ENCODE measurements at places on chromosomes 7 and 10.

- DNase-seq, result no peak
These were observed 25.3 kb downstream of the CCDC126 start for GRCh38 chr7:23622506-23622925.

- no peak for DNase-seq
These were observed 21.6 kb upstream of the GIMAP2 start for GRCh38 chr7:150663802-150664494.

DNA sequence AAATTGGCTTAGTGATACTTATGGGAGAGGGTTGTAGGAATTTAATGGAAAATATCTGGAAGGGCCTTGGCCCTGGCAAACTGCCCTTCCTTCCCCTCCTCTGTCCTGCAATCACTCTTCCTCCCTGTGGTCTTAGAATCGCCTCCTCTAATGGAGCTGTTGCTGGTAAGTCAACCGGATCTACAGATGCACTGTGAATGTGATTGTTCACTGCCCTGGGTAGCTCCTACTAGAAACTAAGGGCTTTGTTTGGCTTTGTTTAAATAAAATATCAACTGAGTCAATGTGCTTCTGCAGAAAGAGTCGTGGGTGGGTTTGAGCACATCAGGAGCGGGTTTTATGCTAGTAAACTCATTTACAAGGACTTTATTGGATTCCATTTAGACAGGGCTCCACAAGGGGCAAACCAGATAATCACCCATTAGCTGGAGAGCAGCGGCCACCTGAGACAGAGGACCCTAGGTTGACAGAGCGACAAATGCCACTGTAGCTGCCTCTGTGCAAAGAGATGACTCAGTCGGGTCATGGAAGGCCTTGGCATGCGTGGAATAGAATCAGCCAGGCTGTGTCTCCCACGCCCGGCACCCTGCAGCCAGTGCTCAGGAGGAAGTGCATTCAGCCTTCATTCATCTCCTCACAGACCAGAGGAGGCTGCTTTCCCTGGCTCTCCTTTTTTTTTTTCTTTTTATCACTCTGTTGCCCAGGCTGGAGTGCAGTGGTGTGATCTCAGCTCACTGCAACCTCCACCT, 97.9 kb downstream of the GAD2 start:
- DNase-seq, result no peak

DNA sequence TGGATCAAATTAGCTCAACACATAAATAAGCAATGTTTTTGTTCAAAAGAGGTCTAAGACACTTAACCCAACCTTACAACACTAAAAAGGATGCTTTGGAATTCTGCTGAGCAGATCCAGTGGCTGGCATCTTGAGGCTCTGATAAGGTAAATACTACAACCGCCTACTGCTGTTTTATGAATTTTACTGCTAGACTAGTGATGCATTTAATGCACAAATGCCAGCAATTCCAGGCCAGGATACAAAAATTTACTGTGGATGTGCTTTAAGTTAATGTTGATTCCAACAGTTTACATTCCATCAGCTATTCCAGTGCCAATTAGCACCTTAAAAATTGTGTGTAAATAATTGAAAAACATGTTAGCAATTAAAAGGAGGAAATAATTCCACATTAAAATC, 261.3 kb downstream of the PARD3 start:
- DNase-seq, result no peak

DNA sequence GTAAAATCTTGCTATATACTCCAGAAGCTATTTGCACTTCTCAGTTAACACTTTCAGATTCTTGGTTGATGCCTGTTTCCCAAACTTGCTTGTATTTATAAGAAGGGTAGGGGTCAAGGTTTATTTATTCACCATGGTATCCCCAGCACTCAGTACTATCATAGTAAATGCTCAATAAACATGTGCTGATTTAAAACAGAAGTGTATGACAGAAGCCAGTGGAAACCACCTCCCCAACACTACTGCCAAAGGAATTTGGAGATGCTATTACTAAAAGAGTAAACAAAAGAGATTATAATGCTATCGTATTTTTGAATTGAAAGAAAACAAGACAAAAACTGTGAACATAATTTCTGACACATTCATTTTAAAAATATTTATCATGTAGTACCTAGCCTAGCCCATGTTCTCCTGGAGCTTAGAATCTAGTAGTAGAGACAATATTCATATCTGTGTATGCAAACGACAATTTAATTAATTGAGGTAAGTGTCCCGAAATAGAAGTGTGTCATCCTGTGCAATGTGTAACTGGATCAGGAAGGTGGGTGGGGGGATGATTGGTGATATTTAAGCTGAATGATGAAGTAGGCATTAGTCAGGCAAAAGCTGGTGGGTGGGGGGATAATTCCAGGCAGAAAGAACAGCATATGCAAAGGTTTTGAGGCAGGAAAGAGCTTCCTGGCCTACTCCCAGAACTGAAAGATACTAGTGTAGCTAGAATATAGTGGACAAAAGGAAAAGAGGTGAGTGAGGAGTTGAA, 77.5 kb downstream of the HGF start:
- DNase-seq, result no peak

DNA sequence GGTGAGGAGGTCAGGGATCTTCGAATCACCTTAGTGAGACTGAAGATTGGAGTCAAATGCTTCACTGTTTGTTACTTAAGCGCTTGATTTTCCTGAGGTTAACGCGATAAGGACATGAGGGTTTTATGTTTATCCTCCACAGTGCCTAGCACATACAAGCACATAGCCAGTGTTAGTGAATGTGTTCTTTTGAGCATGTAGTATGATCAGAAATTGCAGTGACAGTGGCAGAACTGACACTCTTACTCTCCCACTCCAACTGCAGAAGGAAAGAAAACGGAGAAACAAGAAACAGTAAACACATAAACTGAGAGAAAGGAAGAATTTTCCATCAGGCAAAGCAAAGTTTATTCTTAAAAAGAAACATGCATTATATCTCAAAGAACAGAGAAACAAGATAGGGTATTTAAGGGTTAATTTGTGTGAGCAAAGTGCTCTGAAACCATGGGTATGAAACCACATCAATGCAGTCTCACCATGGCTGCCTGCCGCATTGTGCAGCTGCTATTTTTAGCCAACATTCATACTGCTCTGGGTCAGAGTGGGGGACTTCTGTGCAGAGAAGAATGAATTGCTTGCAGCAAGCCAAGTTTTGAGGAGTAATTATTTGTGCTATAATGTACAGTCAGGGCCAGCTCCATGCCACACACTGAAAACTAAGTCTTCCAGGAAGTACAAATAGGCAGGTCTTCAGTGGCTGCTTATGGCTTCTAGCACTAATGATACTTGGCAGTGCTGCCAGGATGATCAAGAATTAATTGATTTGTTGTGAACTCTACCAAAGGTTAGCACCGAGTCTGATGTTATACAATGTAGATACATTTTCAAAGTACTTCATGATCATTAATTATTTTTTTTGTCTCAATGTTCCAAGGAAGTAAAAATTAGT, 152.0 kb downstream of the MACC1 start:
- DNase-seq, result no peak

- no peak for DNase-seq
These were observed 38.4 kb upstream of the PSAP start for GRCh38 chr10:71889388-71889987.

DNA sequence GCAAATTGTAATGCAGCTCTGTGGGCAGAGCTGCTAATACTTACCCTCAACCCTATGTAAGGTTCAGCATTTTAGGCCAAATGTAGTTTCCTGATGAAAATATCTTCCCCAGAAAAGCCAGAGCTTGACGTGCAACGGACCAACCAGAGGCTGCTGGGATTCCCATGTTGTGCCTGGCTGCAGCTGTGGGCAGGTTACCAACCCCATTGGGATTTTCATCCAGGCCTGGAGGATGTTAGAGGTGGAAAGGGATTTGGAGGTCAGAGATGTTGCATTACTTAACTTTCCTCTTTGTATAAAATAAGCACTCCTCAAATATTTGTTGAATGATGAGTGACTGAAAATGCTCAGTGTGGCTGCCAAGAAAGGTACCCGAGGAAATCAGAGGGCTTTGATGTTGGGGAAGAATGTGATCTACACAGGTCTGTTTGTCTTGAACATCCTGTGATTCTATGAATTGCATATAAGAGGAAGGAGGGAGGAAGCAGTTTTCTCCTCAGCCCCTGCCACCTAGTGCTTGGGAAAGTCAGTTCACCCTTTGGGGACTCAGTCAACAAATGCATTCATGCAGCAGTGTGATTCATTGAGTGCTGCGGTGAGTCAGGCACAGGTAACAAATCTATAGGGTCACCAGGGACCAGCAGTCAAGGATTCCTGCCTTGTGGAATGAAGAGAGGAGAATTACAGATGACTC, 487.2 kb downstream of the RPS24 start:
- DNase-seq, result no peak

DNA sequence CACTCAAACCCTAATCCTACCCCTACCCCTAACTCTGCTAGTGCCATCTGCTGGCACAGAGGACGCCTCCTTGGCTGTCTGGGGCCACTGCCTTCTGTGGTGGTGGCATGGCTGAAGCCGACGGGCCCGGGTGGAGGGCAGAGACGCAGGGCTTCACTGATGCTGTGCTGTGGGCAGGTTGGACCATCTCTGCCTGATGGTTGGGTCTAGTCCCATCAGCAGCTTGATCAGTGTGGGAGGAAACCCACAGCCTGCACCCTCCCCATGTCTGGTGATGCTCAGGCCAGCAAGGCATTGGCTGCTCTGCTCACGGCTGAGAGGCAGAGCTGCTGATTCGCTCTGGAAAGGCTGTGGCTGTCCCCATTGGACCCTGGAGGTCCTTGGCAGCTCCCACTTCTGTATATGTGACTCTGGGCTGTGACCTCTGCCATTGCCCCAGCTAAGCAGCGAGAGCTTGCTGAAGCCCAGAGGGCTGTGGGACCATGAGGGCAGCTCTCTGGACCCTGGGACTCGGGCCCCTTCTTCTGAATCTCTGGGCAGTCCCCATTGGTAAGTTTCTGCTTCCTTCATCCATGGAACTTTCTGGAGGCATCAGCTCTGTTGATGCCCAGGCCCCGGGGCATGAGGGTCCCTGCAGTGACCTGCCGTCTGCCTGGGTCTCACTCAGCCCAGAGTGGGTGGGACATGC, at the start of gene SCART1:
TSS of gene SCART1 (plus strand) at position 430 of the 688 bp plus-strand sequence. CDS start at position 483, 53 bp downstream.
- peak; percentile 40 for DNase-seq

DNA sequence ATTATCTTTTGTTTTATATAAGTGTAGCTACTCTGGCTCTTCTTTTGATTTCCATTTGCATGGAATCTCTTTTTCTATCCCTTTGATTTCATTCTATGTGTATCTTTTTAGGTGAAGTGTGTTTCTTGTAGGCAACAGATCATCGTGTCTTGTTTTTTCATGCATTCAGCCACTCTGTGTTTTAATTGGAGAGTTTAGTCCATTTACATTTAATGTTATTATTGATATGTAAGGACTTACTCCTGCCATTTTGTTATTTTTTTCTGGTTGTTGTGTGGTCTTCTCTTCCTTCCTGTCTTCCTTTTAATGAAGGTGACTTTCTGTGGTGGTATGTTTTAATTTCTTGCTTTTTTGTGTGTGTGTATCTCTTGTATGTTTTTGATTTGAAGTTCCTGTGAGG, 81.6 kb downstream of the BBS9 start:
- DNase-seq, result no peak

GRCh38 chr7:151206914-151207313, 3.4 kb downstream of the H2BK1 start:
- no peak for DNase-seq

DNA sequence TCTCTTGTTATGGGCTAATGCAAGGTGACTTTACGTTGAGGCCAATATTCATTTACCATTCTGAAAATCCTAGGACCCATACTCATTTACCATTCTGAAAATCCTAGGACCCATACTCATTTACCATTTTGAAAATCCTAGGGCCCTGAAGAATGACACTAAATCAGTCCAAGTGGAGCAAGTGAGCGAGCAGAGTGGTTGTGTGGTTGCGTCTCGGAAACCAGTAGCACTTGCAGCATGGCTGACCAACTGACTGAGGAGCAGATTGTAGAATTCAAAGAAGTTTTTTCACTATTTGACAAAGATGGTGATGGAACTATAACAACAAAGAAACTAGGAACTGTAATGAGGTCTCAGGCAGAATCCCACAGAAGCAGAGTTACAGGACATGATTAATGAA, 6.9 kb downstream of the SAR1A start:
- DNase-seq, result no peak

DNA sequence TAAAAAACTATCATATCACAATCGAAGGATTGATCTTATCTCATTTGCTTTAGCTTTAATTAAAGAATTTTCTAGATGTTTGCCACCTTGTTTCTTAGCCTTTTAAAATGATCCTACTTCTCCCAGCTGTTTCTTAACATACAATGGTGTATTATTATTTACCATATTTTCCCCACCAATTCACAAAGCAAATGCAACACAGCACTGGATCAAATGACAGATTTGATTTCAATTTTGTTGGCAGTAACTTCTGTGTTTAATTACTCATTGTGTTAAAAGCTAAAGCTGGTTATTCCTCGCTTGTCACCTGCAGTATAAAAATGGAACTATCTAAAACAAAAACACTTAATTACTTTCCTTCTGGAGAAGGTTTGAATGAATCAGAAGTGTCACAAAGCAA, 19.6 kb downstream of the SVIL start:
- no peak for DNase-seq

Measured in tibial artery (tissue), 4 donors.